HTR-8/SVneo (cell line): ENCODE measurements at places on chromosomes 2 and 18.

DNA sequence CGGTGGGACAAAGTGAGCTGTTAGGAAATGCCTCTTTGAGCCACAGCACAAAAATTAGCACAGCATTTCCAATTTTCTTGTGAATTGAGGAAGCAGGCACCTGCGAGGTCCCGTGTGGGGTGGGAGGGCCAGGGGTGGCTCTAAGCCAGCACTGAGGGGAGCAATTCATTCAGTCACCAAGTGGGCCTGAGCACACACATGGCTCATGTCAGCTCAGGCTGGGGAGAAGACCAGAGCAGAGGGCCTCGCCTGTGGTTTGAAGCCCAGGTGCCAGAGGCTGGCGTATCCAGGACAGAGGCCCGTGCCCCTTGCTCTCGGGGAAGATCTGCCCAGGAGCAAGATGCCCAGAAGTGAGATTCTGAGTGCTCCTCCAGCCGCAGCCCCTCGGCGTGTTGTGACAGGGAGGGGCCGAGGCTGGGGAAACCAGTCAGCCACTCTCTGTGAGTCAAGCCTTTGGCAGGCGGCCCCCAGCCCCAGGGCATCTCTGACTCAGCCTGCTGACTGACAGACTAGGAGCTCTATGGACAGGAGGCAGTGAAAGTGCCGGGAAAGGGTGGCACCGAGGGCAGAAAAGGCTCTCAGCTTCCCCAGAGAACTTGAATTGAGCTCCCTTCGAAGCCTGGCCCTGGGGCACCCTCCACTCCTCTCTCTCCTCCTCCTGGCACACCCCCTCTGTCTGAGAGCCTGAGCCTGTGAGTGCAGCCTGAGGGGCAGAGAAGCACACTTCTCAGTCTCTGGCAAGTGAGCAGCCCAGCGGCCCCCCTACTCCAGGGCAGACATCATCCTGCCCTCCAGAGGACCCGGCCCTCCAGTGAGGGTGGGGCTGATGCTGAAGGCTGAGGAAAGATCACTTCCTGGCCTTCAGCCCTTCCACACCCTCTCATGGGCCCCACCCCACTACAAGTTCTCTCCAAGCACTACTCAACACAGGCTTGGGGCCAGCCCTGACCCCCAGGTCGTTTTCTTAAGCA is 32.3 kb downstream of the CYP26B1 start:
- peak; percentile 99 for DNase-seq

DNA sequence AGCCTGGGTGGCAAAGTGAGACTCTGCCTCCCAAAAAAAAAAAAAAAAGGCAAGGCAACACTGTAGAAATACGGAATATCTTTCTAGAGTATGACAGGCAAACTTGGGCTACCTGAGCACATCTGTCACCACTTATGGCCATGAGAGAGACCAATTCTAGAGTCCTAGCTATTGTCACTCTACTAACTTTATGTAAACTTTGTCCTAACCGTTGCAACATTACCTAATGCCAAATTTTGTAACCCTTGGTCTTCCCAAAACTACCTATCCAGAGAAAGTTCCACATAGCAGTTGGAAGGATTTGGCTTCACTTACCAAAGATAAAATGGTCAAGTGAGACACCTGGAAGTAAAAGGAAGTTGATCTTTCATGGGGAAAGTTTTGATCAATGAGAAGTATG is 26.6 kb upstream of the SCN7A start:
- DNase-seq = no peak

DNA sequence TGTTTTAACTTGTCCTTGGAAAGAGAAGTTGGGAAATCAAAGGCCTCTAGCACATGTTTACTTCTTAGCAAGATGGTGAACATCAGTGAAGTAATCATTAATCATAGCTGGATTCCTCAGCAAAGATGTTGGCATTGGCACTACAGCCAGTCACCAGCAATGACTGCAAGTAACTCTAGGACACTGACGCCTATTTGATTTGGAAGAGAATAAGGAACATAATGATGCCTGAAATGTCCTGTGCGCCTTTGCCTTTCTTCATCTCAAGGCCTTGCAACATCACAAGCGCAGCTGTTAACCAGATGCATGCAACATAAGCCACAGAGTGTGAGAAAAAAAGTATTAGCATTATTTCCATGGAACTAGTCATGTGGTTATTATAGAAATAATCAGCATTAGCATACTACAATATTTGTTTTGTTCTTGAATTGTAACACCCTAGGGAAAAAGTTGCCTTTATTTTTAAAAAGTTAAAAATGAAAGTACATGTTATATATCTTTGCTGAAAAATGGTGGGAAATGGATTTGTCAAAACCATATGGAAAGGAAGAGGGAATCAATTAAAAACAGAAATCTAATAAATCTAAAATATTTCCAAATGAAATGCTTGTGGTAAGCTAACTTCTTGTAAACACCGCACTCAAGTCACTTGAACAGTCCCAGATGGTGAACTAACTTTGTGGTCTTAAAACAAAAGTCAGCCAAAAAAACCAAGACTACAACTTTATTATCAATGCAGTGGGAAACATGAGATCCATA is 55.6 kb downstream of the THADA start:
- DNase-seq = no peak

DNA sequence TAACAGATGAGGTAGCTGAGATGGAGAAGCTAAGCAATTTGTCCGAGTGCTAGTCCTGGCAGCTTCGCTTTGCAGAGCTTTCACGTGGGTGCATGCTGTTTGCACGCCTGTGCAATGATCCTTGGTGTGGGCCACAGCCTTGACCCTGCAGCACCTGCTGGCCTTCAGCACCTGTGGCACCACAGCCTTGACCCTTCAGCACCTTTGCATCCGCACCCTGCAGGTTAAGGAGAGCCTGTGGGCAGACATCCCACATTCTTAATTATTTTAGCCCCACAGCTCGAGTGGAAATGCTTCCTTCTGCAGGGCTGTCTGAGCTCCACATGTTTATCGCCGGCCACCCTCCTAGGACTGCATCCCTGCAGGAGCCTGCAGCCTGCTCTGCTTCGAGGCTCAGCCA is 19.3 kb downstream of the NCK2 start:
- DNase-seq = no peak

GRCh38 chr2:179769323-179769722 is 92.1 kb downstream of the ZNF385B start:
- no peak for DNase-seq

- DNase-seq = peak; percentile 75
Observed at GRCh38 chr2:96264656-96265348, 995 bp downstream of the TMEM127 start.

- no peak for DNase-seq
Observed at GRCh38 chr2:202201220-202202160, 36.9 kb downstream of the SUMO1 start.

DNA sequence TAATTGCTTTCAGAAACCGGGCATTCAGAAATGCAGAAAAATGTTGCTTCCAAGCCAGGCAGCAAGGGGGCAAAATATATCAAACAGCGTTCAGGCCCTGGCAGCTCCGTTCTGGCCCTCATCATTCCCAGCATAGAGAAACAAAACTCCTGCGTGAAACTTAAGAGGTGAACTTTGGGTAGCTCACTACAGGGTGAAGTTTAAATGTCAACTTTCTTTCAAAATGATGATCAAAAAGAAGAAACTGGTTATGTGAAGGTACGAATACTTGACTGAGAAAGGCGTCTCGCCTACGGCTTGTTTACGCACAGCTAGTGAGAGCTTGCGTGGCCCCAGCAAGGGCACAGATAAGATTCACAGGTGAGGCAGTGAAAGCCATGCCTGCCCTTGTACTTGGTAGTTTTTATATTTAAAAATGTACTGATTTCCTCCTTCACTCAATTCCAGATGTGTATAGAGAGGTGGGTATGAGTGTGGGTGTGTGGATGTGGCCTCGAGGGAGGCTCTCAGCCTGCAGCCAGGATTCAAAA is 127.5 kb downstream of the NFATC1 start:
- no peak for DNase-seq
